EL (cell line): ENCODE measurements at places on chromosomes 12 and 14.
A peak's percentile ranks its signal among the peaks of the same experiment; 100 is the strongest.

DNA sequence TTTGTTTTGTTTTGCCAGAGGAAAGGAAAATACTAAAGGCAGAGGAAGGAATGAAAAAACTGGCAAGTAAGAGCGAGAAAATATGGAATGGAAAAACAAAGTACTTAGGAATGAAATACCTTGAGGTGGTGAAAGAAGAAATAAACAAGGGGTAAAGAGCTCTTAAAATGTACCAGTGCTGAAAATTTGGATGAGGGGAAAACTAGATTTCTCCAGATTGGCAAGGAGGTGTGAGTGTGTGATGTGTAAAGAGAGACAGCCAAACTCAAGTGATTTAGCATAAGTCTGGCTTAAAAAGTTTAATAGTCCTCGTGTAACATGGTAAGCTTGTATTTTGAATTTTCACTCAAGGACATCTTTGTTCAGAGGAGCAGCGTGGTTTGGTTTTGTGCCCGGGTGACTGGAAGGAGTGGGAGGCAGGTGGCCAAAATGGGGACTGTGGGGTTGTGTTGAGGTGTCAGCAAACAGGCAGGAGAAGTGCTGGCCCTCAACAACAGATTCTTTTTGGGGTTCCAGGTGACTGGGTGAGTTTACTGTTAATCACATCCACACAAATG lies 102.7 kb downstream of the DACT1 start:
- no peak for DNase-seq

GRCh38 chr12:82635263-82635662 lies 51.4 kb upstream of the TMTC2 start:
- no peak for DNase-seq

GRCh38 chr12:130920723-130921381 lies 32.9 kb upstream of the ADGRD1 start:
- peak; percentile 67 for DNase-seq

DNA sequence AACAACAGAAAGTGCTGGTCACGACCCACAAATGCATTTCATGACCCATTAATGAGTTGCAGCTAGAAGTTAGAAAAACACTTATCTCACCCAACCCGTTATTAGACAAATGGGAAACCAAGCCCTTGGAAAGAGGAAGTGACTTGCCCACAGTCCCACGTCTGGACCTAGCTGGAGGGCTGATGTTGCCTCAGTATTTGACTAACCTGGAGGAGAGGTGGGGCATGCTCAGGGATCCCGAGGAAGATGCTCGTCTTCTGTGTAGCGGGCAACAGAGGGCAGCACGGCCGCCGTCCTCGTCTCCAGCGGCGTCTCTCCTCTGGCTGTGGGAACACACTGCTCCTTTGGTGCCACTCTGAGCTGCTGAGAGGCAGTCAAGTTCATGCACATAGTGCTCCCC lies 12.7 kb downstream of the CCND2 start:
- DNase-seq = no peak

- DNase-seq = no peak
Observed at GRCh38 chr12:38614171-38614570, 291.2 kb downstream of the CPNE8 start.

- DNase-seq = no peak
Observed at GRCh38 chr12:98894412-98895085, 249.5 kb downstream of the APAF1 start.

GRCh38 chr14:35297706-35298105 lies 5.5 kb downstream of the PSMA6 start:
- no peak for DNase-seq

GRCh38 chr12:115096588-115097397 lies 412.8 kb upstream of the TBX3 start:
- DNase-seq = peak; percentile 50

DNA sequence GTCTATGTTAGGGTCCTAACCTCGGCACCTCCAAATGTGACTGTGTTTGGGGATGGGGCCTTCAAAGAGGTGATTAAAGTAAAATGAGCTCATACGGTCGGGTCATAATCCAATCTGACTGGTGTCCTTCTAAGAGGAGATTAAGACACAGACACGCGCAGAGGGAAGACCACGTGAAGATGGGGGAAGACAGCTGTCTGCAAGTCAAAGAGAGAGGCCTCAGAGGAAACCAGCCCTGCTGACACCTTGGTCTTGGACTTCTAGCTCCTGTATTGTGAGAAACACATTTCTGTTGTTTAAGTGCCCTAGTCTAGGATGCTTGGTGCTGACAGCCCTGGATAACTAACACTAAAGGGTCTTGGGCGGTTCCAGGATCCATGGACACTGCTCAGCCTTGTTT lies 109.6 kb downstream of the DICER1 start:
- DNase-seq = no peak

GRCh38 chr14:41824441-41824840 lies 217.8 kb downstream of the LRFN5 start:
- DNase-seq = no peak

DNA sequence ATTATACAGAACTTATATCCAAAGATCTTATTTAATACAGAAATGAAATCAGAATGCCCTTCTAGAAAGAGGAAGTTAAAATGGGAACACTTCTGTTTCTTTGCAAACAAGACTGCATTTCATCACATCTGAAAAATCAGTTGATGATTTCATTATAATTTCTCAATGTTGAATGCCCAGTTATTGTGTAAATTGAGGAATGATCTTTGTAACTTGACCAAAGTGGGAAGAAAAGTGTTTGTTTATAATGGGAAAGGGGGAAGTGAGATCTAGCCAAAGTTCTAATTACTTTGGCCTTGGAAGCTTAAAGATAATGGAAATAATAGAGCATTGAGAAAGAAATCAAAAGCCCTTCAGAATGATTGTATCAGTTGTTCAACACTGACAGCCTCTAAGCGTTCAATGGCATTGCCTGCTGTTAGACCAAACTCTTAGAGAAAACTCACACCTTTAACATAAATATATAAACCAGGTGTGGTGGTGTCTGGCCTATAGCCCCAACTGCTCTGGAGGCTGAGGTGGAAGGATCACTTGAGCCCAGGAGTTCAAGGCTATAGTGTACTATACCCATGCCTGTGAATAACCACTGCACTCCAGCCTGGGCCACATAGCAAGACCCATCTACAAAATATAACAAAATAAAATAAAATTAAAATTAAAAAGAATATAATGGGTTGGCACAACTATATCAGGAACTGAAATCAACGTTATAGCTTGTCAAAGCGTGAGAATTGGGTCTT lies 9.9 kb upstream of the LYZ start:
- no peak for DNase-seq

DNA sequence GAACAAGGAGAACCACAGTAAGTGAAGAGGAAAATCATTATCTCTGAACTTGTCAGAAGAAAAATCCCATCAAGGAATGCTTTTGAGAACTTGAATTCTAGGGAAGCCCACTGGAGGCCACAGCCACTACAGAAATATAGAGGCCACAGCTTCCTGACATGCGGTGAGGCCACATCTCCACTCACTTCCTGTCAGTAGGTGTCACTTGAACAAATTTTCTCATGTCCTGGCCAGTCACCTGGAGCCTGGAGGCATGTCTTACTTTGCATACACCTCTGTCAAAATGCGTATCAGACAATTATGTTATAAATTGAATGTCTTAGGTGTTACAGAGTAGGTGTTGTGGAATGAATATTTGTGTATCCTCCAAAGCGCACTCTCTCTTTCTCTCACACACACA lies 370.3 kb downstream of the DAD1 start:
- DNase-seq = no peak

DNA sequence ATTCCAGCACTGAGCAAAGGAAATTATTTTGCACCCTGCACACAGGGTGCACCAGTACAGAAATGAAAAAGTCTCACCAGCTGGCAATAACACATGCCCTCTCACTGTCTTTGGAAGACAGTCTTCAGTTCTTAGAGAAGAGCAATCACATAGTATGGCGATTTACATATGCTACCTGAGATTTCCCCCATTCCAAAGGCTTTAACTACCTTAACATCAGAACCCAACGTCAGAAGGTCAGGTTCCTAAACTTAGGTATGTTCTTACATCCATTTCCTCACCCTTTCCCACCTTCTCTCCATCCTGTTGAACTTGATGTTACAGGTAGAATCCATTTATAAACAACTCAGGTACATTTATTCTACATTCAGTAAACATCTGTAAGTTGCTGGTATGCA lies 167.8 kb downstream of the PAWR start:
- DNase-seq = no peak

- DNase-seq = no peak
Observed at GRCh38 chr12:48629541-48629940, 52.5 kb downstream of the KANSL2 start.
